ENCODE measurements at places on chromosomes 7 and 10. TPM values are rescaled to one million over a fixed set of nuclear protein-coding genes. Genes with fewer than 3 reads are reported as not detected.

Gene FAM25A
- 26.9 TPM for polyA plus RNA-seq

Gene CEP55
- 6.4 TPM for polyA plus RNA-seq

Gene IDI2
- 0.14 TPM for polyA plus RNA-seq

Gene SAP25
- 183 TPM for polyA plus RNA-seq

Gene CCT6A
- polyA plus RNA-seq, result 198 TPM

Gene CADPS2
- 9.5 TPM for polyA plus RNA-seq

Gene PTPRN2
- 1.9 TPM for polyA plus RNA-seq

Gene HOXA2
- 3.9 TPM for polyA plus RNA-seq

Gene PLCE1
- polyA plus RNA-seq, result 0.71 TPM

Gene ICA1
- 18.5 TPM for polyA plus RNA-seq

Gene VWA2
- polyA plus RNA-seq, result 0.46 TPM

Gene CTTNBP2
- polyA plus RNA-seq, result 0.82 TPM

Gene ANK3
- 12.1 TPM for polyA plus RNA-seq

Gene ASZ1
- 0.09 TPM for polyA plus RNA-seq

Gene ITGA8
- polyA plus RNA-seq, result 2.8 TPM

Gene LHFPL3
- polyA plus RNA-seq, result 0.05 TPM

Gene DTX2
- 50.3 TPM for polyA plus RNA-seq

Gene TMEM130
- 0.23 TPM for polyA plus RNA-seq

Gene KLHDC10
- 9.4 TPM for polyA plus RNA-seq

Gene NPS
- polyA plus RNA-seq, result not detected

Data from thymus (tissue), 14 donors.